Pulmonary artery endothelial cell (primary cell): ENCODE measurements at places on chromosomes 2 and 18.
A peak's percentile ranks its signal among the peaks of the same experiment; 100 is the strongest.

- no peak for DNase-seq
Measured at GRCh38 chr2:66066032-66066431, 368.9 kb upstream of the MEIS1 start.

DNA sequence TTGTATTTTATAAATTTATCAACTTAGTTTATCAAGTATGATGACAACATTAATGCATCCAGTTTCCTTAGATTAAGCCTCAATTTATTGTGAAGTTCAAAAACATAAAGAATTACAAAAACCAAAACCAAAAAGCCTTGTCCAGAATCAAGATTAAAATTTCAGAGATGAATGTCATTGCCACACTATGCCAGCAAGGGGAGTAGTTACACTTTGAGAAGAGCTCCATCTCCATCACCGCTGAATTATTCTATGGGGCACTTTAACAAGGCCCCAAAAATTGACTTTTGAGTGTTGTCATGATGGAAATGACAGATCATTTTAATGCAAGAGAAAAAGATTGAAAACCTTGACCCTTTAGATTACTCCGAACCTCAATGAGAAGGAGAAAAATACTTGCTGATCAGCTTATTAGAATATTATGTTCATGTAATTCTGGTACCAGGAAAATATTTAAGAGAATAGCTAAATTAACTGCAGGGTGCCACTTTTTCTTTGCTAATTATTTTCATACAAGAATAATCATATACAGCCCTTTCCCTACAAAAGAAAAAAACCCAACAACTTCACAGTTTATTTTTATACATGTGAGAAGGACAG lies 152.5 kb upstream of the AQP4 start:
- DNase-seq: no peak

DNA sequence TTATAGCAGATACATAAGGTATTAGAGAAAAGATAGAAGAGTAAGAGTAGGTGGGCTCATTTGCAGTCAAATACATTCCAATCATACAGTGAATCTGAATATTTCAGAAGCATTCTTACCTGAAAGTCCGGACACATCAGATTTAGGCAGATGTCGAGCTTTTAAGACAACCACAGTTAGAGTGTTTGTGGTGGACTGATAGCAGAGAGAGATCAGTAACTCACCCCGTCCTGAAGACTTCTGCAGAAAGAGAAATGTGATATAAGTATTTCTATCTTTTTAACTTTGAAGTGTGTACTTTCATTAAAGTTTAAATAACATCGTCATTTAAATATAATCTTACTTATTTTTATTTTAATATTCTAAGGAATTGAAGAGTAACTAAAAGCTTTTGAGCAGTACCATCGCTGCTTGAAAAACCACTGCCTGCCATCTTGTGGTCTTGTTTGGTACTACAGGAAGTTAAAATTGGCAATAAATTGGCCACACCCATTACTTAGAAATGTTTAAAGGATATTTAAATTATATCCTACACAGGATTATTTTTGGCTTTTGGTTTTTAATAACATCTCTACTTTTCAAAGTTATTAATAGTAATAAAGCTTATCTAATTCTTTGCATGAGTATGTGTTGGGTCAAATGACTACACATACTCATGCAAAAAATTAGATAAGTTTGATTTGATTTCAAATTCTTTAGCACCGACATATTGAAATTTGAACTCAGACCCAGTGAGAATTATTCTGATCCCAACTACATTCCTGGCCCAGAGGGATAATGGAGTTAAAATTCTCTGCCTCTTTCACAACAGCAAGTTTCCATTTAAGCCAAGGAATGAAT lies 5.5 kb downstream of the SYT4 start:
- peak; percentile 3 for DNase-seq

DNA sequence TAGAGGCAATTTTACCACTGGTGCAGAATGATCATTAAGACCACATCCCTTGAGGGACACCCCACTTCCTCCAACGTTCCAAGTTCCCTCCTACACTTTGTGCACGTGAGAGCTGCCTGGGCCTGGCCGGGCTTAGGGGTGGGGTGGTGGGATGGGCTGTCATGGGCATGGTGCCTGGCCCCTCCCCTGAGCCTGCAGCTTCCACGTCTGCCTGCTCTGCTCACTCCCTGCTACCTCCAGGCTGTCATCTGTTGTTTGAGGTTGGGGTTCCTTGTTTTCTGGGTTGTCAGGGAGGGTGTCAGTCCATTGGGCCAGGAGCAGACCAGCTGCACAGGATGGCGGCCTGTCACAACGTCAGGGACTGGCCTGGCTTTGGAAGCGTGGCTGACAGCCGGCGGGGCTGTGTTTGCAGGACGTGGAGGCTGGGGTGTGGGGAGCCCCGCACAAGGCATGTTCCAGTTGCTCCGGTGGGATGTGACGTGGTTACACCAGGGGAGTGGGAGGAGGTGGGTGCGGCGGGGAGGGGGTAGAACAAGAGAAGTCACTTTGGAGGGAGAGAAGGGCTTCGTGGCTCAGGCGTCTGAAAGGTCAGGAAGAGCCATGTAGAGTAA lies 72.3 kb downstream of the RTP5 start:
- no peak for DNase-seq

- DNase-seq: no peak
Measured at GRCh38 chr2:126645211-126645618, 10.7 kb upstream of the GYPC start.

DNA sequence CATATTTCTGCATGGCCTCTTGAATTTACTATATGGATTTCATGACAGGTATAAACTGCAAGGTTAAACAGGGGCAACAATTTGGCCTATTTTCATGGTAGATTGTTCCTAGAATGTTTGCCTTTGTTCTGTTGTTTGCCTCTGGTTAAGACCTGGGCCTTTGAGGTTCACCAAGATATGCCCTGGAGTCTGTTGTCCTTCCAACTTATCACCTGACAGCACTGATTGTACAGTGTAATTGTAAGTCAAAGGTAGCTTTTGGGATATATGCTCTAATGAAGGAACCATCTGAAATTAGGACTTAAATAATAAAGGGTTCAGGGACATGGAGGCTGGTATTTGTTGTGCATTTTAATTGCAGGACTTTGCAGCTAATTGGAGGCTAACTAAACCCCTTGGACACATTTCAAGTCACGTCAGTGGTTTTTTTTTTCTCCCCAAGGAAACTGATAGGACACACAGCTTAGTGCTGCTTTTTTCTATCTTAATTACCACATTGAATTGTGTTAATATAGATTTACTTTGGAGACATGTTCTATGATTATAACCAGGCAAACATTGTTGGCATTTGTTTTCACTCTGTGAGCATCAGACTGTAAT lies 771.2 kb upstream of the LINC00305 start:
- no peak for DNase-seq

- DNase-seq: no peak
Measured at GRCh38 chr2:71190656-71191569, 36.0 kb downstream of the PAIP2B start.

- DNase-seq: peak; percentile 40
Measured at GRCh38 chr2:191478799-191479679, 198.9 kb upstream of the NABP1 start.

GRCh38 chr2:214695789-214696188 lies 113.7 kb downstream of the BARD1 start:
- peak; percentile 30 for DNase-seq

GRCh38 chr18:42706618-42707017 lies 408.9 kb downstream of the RIT2 start:
- no peak for DNase-seq

DNA sequence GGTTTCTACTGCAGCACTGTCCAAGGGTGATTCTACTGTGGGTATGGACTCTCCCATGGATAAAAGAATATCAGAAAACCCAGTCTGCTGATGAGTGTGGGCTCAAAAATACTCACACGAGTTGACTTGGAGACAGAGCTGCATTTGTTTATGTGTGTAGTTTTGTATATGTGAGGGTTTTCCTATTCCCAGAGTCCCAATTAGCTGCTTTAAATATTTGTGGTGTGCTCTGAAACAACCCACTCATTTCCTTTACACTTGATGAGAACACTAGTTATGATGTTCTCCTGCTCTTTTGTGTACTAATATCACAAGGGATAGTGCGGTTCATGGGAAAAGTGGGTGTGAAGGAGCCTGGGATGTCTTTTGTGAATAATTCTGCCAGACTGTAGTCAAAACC lies 337.3 kb downstream of the PLCL1 start:
- DNase-seq: no peak

- no peak for DNase-seq
Measured at GRCh38 chr2:82781176-82781915, 1677.7 kb downstream of the SUCLG1 start.

DNA sequence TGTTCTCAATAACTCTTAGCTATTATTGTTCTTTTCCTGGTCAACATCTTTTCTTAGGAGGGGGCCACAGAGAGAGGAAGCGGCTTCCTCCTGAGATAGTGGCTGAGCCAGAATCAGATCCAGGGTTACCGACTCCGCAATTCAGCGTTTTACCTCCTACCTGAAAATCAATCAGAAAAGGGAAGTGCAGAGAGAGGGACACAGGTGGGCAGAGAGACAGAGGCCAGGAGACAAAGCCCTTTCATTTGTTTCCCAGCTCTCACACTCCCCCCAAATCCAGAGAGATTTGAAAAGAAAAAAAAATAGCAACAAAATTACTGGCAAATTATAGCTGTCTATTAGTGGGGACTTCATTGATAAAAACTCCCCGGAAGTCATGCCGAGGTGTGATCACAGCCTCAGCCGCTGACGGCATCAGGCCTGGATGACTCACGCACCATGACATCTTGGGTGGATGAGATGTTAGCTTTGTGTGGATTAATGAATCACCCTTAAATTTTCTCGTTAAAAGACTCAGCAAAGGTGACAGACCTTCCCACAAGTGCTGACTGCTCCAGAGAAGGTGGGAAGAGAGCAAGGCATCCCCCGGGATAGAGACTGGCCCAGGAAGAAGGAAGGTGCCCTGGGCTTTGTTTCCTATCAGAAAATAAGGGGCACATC lies 120.7 kb downstream of the LOXHD1 start:
- no peak for DNase-seq

- DNase-seq: no peak
Measured at GRCh38 chr2:186950694-186951093, 101.7 kb upstream of the ZSWIM2 start.

DNA sequence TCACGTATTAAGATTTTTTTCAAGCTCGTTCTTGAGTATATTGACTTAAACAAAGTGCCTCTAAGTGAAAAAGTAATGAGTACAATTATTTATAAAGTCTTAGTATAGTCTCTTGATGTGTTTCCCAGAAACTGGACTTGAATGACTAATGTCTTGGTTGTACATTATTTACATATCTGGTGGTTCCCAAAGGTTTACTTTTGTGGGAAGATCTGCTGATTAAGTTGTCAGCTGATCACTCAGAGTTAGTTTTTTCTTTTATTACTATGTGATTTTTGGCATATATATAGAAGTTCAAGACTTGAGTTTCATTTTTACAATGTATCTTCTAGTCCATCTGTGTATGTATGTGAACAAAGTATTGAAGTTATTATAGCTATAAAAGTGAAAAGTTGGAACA lies 29.5 kb downstream of the RNF144A start:
- DNase-seq: no peak

- DNase-seq: no peak
Measured at GRCh38 chr18:78448106-78448505, 531.5 kb upstream of the SALL3 start.

GRCh38 chr2:135893374-135893794 lies 17.1 kb upstream of the MCM6 start:
- no peak for DNase-seq

GRCh38 chr2:219352448-219353023 lies 20.0 kb upstream of the RESP18 start:
- no peak for DNase-seq

GRCh38 chr2:36458106-36458505 lies 102.5 kb downstream of the CRIM1 start:
- no peak for DNase-seq

- DNase-seq: no peak
Measured at GRCh38 chr2:43897492-43897891, 58.7 kb downstream of the ABCG8 start.

DNA sequence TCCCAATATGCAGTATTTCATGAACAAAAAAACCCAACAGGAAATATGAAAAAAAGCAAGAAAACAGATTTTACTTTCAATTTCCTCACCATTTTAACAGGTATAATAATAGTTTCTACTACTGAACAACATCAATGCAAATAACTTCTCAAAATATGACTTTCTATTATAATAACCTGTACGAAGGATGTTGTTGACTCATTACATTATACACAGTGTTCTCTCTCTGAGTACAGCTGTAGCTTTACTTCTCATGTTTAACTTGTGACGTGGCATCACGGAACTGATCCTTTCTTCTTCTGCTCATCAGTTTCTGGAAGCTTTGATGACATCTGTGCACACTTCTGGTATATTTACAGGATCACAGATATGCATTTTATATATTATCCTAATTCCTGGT lies 40.0 kb downstream of the FAM228A start:
- no peak for DNase-seq

DNA sequence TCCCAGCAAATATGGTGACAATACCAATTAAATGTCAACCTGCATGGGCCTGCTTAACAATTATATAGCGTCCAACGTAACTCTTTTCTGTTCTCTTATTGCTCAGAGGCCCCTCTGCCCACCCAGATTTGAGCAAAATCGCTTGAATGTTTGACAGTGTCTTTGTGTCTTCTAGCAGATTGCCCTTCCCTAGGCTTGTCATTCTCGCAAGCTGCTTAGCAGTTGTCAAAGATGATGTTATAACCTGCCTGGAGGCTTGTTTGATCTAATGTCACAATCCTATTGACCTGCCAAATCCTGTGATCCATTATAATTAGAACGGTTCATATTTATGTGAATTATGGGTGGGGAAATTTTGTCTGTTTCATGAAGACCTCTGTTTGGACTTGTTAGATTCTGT lies 108.8 kb downstream of the FARSB start:
- DNase-seq: no peak

GRCh38 chr2:228611171-228611570 lies 429.7 kb upstream of the SPHKAP start:
- DNase-seq: no peak

DNA sequence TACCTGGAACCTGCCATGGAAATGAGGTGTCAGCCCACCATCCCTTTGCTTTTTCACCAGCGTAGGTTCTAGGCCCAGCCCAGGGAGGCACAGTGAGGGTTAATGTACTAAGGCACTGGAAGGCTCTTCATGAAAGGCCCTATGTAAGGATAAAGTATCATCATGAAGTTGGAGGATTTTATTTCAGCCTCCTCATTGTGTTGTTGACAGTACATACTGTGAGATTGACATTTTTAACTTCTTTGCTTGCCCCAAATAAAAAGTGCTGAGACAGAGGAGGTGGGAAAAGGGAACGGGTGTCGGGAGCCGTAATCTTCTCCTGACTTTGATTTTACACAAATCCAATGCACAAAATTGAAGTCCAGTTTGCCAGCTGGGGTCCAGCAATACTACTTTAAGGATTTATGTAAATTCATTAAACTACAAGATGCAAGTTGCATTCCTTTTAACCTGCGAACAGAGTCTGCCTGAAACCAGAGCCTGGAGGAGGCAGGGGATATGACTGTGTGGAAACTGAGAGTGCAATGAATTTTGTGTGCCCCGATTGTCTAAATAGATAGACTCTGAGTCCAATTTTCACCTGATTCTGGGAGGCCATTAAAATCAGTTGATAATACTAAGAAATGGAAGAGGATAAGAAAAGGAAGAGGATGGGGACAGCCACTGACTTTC lies 5.4 kb upstream of the NCKAP5 start:
- no peak for DNase-seq

GRCh38 chr2:233331536-233331935 lies 22.8 kb upstream of the DGKD start:
- DNase-seq: no peak

GRCh38 chr2:142165790-142166189 lies 35.0 kb upstream of the LRP1B start:
- DNase-seq: peak; percentile 5
